ENCODE measurements at places on chromosomes 3 and 15.

- peak; percentile 34 for DNase-seq
These were observed 120.7 kb upstream of the LINGO1 start for GRCh38 chr15:77753281-77753873.

DNA sequence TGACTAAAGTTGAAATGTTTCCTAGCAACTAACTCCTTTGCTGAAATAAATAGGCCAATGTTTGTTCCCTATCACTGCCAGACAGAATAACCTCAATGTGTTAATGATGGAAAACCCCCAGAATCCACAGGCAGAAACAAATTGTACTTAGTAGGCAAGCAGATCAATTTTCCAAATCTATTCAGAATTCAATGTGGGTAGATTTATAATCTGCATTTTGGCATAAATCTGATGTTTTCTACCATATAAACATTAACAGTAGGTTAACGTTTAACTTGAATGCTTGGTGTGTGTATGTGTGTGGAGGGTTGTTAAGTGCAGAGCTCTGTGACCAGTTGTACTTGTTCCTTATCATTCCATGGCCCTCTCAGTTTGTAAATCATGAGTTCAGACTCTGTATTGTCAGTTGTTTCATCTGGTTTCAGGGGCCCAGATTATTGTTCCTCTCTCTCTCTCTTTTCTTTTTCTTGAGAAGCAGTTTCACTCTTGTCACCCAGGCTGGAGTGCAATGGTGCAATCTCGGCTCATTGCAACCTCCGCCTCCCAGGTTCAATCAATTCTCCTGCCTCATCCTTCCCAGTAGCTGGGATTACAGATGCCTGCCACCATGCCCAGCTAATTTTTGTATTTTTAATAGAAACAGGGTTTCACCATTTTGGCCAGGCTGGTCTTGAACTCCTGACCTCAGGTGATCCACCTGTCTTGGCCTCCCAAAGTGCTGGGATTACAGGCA, 32.8 kb downstream of the PLSCR1 start:
- no peak for DNase-seq

GRCh38 chr3:74107451-74107850, 482.7 kb upstream of the PDZRN3 start:
- no peak for DNase-seq

DNA sequence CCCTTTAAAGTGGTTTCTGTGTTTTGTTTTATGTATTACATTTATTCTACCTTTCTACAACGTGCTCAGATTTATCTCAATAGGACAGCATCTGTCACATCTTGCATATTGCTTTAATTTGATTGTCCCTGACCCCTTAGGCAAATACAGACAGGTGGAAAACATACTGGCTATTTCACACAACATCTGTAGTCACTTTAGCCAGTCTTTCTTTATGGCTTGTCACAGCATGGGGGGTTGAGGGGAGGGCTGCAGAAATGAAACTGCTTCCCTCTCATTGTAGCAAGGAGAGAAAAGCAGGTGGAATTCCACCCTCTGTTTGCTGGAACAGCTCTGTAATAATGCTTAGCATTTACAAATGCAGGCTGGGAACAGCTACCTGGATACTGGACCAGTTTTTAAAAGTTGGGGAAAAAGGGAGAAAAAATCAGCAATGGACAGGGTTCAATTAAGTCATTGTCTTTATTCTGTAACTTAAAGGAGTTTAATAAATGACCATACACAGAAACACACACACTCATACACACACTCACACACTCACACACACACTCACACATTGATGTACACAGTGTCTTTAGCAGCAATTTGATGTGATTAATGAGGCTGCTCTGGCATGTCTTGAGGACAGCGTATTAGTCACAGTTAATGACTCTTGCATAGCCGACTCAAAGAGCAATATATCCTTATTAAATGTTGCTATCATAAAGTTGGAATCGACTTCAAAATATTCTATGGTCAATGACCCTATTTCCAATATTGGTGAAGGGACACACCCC, 283.7 kb upstream of the GBE1 start:
- DNase-seq: no peak

- DNase-seq: peak; percentile 39
These were observed 3.5 kb upstream of the AHSG start for GRCh38 chr3:186609247-186609868.

DNA sequence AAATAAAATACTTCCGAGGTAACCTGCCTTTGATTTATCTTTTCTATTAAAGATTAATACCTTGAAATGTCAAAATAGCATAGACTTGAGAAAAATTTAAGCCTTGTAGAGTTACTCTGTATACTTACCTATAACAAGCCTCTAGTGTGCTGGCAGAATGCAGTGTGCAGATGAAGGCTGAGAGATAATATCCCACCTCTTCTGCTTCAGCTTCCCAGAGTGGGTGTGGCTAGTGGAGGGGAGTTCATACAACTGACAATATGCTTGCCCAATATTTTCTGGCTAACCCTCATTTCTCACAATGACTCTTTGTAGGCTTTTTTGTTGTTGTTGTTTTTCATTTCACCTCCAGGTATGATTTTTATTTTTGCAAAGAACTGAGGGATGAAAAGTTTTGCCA, 15.7 kb upstream of the ZBTB20 start:
- DNase-seq: no peak
